ENCODE measurements at places on chromosomes 2 and 18.

DNA sequence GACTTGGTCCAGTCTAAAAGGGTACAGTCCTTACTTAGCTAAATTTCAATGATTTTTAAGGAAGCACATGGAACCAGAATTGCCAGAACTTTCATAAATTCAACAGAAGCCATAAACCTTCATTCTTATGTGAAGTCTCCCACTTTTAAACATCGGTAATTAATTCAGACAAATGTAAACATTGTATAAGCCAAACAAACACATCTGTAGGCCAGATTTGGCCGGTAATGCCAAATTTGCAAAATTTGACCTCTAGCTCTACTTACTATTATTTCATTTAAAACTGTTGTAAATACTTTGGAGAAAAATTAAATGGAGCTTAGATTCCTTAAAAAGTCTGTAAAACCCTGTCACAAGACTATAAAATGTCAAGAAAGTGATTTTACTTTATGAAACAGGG, 83.2 kb upstream of the GALNT5 start:
- no peak for DNase-seq

DNA sequence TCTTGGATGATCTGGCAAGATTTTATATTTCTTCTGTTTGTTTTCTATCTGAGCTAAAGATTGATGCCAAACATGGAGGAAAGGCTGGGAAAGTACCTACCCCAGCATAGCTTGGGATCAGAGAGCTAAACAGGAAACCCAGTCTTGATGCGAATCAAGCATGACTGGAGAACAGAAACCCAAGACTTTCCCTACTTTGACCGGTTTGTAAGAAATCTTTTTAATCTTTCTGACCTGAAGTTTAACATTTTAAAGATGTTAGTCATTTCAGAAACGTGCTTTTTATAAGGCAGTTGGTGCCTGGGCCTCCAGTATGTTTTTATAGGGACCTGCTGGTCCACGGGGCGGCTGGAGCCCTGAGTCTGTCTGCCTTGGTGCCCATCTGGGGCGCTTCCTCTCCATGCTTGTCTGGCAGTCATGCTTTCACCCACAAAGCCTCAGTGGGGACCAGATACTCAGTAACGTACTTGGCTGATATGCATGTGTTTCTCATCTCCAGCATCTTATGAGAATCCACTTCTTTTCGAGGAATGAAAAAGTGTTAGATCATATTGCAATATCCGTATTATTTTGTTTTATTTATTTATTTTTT, 266.5 kb downstream of the PTGR3 start:
- no peak for DNase-seq

- DNase-seq, result no peak
These were observed 458.3 kb upstream of the SYT4 start for GRCh38 chr18:43735570-43735969.

DNA sequence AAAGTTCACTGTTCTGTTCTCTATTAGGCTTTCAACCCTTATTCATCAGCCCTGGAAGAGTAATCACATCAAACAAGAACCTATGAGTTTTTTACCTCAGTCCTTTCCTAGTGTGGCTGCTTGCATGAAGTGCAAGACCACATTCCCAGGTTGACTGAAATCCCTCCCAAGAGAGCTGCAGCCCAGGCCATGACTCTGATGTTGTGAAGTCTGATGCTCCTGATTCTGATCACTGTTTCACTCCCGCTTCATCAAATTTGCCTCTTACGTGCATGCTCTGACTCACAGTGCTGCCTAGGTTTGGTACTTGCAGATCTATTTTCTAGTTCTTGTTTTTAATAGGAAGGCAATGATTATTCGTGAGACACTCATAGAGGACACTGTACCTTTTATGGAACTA, 58.2 kb upstream of the DSEL start:
- no peak for DNase-seq

GRCh38 chr2:88656690-88657089, 29.4 kb upstream of the EIF2AK3 start:
- no peak for DNase-seq

DNA sequence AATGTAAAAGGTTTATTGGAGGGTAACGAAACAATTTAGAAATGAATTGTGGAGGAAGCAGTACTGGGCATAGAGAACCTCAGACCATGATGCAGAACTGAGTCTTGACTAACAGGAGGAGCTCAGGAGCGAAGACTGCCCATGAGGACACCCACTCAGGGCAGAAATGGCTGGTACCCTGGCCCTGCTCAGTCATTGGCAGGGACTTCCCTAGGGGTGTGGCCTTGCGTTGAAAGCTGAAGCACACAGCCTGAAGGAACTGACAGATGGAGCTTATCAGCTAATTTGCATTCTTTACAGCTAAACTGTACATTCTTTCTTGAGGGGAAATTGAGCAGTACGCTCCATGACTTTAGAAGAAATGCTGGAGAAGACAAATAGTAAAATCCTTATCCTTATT, 57.1 kb downstream of the PDK1 start:
- DNase-seq, result no peak

- no peak for DNase-seq
These were observed 55.3 kb downstream of the DTNB start for GRCh38 chr2:25617948-25618646.

Measured in activated CD4-positive, alpha-beta T cell treated with anti-CD3 and anti-CD28 coated beads for 24 hours (primary cell).